Renal cortex interstitium (tissue), 15 donors: ENCODE measurements at places on chromosomes 3 and 15.

GRCh38 chr3:143222981-143223380 is 103.4 kb downstream of the CHST2 start:
- DNase-seq, result no peak

DNA sequence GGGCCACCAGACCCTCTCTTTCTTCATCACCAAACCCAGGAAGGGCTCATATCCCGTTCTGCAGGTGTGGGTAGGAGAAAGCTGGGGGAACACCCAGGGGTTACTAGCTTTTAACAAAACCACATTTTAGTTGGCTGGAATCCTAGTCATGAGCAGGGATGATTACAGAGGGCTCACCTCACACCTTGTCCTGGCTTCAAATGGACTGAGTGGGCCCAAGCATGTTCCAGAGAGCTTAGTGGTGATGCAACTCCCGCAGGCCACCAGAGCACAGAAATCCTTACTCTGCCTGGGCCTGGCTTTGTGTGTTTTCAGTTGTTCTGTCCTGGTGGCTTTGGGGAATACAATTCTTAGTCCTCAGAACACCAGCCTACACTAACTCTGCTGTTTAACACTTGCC is 56.8 kb upstream of the RYK start:
- no peak for DNase-seq

- no peak for DNase-seq
Measured at GRCh38 chr3:133712017-133712416, 34.2 kb upstream of the TF start.

DNA sequence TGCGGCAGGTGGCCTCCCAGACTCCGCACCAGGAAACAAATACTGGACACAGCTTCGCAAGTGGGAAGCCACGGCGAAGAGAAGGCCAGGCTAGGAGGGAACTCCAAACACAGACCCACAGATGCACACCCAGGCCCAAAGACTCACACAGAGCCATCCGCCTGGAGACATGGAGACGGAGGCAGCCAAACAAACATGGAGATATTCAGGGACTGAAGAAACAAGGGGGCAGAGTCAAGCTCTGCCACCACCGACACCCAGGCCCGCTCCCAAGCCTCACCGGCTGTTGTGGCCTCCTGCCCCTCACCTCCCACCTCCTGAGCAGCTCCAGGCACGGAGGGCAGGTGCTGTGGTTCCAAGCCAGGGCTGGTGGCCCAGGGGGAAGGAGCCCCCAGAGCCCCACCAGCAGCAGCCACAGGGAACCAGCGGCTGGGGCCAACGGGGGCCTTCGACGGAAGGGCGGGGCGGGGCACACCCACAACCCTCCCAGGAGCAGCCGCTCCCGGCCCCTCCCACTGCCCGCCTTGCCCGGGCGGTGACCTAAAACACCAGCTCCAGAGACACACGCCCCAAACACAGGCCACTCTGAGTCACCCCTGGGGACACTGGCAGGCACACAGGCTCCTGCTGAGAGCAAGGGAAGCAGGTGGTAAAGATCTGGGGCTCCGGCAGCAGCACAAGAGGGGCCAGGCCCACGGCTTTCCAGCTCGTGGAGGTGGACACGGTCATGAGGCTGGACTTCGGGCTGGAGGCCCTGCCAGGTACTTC is 31.9 kb downstream of the TNK2 start:
- DNase-seq, result no peak

DNA sequence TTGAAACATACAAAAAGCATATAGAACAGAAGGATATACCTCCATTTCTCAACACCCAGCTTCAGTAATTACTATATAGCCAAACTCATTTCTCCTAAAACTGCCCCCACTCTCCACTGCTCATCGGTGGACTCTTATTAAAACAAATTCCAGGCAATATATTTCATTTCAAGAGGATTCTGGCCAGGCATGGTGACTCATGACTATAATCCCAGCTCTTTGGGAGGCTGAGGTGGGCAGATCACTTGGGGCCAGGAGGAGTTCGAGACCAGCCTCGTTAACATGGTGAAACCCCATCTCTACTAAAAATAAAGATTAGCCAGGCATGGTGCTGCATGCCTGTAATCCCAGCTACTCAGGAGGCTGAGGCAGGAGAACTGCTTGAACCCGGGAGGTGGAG is 40.9 kb downstream of the SNX4 start:
- no peak for DNase-seq
